ENCODE measurements at places on chromosomes 1 and 21.

DNA sequence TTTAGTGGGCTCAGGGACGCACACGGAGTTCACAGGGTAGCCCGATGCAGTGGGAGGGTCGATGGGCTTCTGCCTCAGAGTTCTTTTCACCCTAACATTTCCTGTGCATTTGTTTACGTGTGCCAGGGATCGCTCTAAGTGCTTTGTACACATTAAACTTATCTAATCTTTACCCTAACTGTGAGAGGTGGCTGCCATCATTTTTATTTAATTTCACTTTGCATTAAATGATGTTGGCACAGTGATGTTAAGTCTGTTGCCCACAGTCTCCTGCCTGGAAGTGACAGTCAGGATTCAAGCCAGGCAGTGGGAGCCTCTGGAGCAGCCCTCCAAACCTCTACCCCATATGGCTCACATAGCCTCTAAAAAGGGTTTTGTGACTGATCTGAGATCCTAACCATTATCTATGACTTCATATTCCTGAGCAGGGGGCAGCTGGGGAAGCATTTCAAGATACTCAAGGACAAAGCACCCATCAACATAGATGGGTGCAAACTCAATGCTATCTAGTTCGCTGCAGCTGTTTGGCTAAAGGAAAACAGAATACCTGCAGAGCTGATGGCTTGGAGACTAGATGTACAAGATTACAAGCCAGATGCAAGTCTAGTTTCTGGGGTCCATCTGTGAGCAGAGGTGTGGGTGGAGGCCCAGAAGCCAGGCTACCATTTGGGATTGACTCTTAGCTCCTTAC is 303.8 kb downstream of the DISC1 start:
- no peak for DNase-seq

GRCh38 chr21:44291078-44291935 is 5.6 kb downstream of the AIRE start:
- no peak for DNase-seq

DNA sequence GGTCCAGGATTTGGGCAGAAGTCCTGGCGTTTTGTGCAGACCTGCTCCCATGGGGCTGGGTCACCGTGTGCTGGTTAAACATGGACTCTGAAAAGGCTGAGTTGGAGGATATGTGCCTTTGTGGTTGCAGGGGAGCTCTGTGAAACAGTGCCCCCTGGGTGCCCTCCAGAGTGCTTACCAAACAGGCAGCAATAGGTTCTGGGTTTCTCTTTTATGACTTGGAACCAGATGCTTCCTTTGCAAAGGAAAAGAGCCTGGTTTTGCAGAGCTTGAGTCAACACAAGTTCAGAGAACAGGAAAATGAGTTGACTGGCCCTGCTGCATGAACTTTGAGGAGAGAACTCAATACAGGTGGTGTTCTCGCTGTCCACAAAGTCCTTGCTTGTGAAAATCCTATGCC is 288.9 kb downstream of the TM2D1 start:
- no peak for DNase-seq

GRCh38 chr1:19643121-19643520 is 990 bp upstream of the NBL1 start:
- DNase-seq = no peak

- DNase-seq = no peak
Observed at GRCh38 chr1:28656335-28656734, 7.9 kb downstream of the RNU11 start.

DNA sequence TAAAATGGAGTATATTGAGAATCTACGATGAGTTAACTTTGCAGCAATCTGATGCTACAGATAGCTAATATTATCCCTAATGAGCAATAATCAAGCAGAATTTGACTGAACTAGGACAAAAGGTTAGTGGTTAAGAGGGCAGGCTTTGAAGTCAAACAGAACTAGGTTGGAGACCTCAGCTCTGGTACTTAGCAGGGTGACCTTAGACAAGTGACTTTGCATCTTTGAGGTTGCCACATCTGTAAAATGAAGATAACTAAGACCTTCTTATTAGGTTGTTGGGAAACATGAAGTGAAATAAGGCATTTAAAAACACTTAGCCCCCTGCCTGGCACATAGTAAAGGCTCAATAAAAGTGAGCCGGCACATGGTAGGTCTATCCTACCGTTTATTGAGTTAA is 4.3 kb upstream of the FUCA1 start:
- DNase-seq = no peak

GRCh38 chr1:40057310-40058030 is 16.9 kb downstream of the CAP1 start:
- DNase-seq = no peak

DNA sequence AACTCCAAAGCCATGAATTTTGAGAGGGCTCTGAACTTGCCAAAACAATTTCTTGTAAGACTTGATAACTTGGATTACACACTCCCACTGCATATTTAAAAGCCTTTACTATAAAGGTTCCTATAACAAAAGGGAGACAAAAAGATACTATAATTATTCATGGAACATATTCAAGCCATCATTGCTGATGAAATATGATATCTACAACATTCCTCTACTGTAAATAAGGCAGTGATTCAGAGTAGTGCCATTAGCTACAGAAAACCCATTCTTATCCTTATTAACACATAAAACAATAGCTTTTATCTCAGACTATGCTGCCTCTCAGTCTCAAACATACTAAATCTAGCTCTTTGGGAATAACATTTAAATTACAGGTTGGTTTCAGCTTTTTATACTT is 675.5 kb upstream of the CXADR start:
- no peak for DNase-seq

GRCh38 chr1:12581179-12581578 is 36.8 kb downstream of the DHRS3 start:
- no peak for DNase-seq

GRCh38 chr1:64624218-64624713 is 120.6 kb upstream of the RAVER2 start:
- DNase-seq = no peak

GRCh38 chr1:117652421-117652820 is 46.6 kb downstream of the TENT5C start:
- no peak for DNase-seq

DNA sequence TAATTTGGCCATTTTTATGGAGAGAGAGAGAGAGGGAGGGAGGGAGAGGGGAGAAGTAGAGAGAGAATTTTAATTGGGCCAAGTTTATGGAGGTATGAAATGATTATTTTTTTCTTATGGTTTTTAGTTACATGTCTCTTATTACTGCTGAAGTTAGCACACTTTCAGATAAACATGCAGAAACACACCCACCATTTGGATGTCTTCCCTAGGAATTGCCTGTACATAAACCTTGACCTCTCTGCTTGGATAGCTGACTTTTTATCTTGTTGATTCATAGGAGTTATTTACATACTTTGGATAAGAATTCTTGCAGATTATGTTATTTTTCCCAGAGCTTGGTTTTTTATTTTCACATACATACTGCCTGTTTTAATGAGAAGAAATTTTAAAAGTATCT is 310.2 kb upstream of the ADAMTS5 start:
- no peak for DNase-seq

DNA sequence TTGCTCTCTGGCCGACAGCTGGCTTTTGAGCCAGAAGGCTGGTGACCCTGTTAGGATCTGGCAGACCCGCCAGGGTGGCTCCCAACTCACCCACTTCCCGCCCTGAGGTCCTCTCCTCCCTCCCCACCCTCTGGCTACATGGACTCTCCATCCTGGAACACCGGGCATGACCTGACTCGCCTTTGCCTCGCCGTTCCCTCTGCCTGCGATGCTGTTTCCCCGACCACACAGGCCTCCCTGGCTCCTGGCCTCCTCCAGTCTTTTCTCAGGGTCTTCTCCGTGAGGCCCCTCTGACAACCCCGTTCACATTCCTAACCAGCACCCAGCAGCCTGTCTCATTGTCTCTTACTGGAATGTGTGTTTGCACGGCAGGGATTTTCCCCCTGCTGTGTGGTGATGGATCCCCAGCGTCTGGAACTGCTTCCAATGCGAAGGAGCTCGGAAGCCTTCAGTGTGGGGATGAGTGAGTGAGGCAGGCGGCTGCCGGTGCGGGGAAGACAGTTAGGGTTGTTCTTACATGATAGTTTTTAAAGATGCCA is 46.0 kb upstream of the POFUT2 start:
- no peak for DNase-seq

- no peak for DNase-seq
Observed at GRCh38 chr1:6093611-6094010, 47.9 kb downstream of the KCNAB2 start.

- no peak for DNase-seq
Observed at GRCh38 chr1:225580238-225581099, 72.5 kb downstream of the ENAH start.

DNA sequence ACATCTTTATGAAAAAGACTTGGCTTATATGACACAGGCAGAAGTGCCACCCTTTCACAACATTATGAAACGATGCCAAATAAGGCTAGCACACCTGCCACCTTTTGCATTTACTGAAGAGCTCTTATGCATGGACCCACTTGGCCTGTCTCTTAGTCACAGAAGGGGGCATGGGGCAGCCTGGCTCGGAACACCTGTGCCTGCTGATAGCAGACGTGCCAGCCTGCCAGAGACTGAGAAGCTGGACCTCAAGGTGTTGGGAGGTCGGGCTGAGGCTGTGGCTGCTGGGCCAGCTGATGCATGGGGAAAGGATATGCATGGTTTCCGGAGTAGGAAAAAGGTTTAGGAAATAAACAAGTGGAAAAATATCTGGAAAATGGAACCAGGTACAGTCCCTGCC is 21.5 kb downstream of the RCAN1 start:
- no peak for DNase-seq

- DNase-seq = no peak
Observed at GRCh38 chr1:17913326-17914115, 158.4 kb downstream of the ACTL8 start.

- DNase-seq = no peak
Observed at GRCh38 chr21:45162115-45162514, 87.7 kb downstream of the ADARB1 start.

GRCh38 chr1:229300099-229300757 is 29.3 kb downstream of the RAB4A start:
- DNase-seq = no peak

- no peak for DNase-seq
Observed at GRCh38 chr1:210291081-210291764, 37.5 kb upstream of the HHAT start.

DNA sequence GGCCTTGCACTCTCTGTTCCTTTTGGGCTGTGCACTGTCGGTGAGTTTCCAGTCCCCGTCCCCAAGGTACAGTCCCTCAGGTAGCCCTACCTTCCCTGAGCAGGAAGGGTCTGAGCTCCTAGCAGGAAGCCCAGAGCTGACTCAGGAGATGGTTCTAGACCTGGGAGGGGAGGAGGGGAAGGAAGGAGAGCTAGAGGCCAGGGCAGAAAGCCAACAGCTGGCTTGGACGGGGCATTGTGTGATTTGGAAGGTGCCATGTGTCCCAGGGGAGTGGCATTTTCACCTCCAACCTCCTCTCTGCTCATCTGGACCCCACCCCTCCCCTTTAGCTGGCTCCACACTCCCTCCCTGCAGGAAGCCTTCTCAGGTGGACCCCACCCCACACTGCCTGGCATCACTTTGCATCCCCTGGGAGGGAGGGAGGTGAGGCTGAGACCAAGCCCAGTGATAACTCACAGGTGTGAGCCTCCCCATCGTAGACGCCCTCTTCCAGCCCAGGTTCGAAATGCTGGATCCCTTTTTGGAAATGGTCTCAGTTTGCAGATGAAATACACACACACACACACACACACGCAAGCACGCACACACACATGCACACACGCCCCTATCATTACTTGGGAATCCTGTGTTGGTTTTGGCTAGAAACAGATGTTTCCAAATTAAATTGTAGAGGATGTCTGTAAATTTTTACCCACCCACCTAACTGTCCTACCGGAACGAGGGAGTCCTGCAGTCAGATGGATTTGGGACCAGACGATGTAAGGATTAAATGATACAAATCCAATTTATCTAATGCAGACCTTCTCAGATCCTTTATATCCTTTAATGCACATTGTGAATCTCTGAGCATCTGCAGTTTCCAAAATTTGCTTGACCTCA is 19.7 kb upstream of the IFNLR1 start:
- no peak for DNase-seq

Measured in activated T-helper 9 cell treated with anti-CD3 and anti-CD28 coated beads, Interleukin-2, amount 50 U/mL, for 16 hours (primary cell).